ENCODE measurements at places on chromosomes 4 and X. TPM values are rescaled to one million over a fixed set of nuclear protein-coding genes. Genes with fewer than 3 reads are reported as not detected.
A peak's percentile ranks its signal among the peaks of the same experiment; 100 is the strongest.

GRCh38 chrX:57178605-57179004 is 41.4 kb upstream of the SPIN2A start:
- DNase-seq = no peak

Gene LAMTOR3
- 25.2 TPM for total RNA-seq

Gene CENPC
- total RNA-seq = 5.4 TPM

GRCh38 chr4:162700815-162701361 is 465.8 kb downstream of the NAF1 start:
- no peak for DNase-seq

Gene CENPVL1
- not detected for total RNA-seq

GRCh38 chr4:9845791-9846493 is 64.5 kb downstream of the DRD5 start:
- no peak for DNase-seq

- no peak for DNase-seq
Observed at GRCh38 chr4:97003715-97004114, 1139.6 kb downstream of the STPG2 start.

DNA sequence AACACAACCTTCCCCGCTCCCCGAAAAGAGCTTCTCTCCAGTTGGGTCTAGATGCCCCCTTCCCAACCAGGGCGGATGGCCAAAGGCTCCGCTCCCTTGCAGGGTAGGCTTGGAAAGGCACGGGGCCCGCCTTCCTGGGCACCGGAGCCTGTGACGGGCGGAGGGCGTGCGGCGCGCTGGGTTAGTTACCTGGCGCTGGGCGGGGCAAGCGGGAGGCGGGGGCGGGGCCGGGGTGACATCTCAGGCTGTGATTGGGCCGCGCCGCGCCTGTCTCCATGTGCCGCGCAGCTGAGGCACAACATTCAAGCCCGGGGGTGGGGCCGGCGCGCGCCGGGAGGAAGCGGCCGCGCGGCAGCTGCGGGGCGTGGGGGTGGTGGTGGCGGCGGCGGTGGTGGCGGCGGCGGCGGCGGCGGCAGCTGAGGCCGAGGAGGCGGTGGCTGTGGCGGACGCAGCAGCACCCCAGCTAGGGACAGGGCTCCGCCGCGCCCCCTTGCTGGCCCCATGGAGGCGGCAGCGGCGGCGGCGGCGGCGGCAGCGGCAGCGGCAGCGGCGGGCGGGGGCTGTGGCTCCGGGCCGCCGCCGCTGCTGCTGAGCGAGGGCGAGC is at the start of gene REPS2:
Gene REPS2, plus strand, starts transcription at position 298 of the 604 bp plus-strand sequence. Its CDS starts 204 bp downstream, at position 502.
- DNase-seq = peak; percentile 29

- no peak for DNase-seq
Observed at GRCh38 chr4:75834095-75834771, 68.0 kb downstream of the PPEF2 start.

- DNase-seq = no peak
Observed at GRCh38 chr4:123495530-123495929, 98.9 kb downstream of the SPRY1 start.

- DNase-seq = no peak
Observed at GRCh38 chr4:110621839-110622751, 782 bp downstream of the PITX2 start.

DNA sequence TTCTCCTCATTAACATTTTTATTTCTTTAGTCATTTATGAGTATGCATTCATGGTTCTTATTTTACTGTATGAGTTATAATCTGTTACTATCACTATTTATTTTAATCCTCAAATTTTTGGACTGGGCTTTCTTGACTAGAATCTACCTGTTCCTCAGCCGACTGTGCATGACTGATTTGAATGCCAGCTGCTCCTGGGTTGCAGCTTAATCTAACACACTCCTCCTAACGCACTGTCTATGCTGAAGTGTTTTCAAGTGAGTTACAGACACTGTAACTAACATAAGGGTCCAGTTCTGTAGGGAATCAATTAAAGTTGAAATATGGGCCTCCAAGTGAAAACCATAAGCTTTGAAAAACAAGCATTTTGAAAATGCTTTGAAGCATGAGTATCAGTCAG is 137.4 kb upstream of the ARSJ start:
- no peak for DNase-seq

- no peak for DNase-seq
Observed at GRCh38 chr4:171538601-171539100, 274.6 kb upstream of the GALNTL6 start.

- DNase-seq = no peak
Observed at GRCh38 chrX:140065961-140066662, 100.8 kb upstream of the CXorf66 start.

- DNase-seq = no peak
Observed at GRCh38 chr4:81512757-81513501, 41.2 kb upstream of the RASGEF1B start.

GRCh38 chr4:73275318-73275654 is 16.7 kb upstream of the ANKRD17 start:
- DNase-seq = peak; percentile 51

DNA sequence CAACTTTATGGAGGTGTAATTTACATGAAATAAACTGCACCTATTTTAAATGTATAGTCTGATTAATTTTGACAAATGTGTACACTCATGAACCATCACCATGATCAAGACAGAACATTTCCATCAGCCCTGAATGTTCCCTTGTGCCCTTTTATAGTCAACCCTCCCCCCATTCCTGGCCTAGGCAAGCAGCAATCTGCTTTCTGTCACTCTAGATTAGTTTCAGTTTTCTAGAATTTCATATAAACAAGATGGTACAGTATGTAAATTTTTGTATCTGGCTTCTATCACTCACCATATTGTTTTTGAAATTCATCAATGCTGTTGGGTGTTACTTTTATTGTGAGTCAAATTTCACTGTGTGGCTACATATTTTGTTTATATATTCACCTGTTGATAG is 234.2 kb upstream of the RPS6KA3 start:
- DNase-seq = no peak

- DNase-seq = no peak
Observed at GRCh38 chrX:147749308-147749707, 162.4 kb upstream of the FMR1 start.

DNA sequence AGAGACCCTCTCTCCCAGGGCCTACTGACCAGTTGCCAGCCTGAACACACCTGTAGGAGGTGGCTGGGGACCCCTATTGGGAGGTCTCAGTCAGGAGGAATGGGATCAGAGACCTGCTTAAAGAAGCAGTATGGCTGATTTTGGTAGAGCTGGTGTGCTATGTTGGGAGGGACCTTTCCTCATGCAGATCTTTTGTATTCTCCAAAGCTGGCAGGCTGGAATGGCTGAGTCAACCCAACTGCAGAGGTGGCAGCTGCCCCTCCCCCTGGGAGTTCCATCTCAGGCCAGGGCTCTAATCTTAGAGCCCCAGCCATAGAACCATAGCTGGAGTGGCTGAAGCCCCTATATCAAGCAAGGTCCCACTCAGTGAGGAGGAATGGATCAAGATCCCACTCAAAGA is 279.3 kb upstream of the BMP3 start:
- DNase-seq = no peak

Gene TRIM61
- not detected for total RNA-seq

DNA sequence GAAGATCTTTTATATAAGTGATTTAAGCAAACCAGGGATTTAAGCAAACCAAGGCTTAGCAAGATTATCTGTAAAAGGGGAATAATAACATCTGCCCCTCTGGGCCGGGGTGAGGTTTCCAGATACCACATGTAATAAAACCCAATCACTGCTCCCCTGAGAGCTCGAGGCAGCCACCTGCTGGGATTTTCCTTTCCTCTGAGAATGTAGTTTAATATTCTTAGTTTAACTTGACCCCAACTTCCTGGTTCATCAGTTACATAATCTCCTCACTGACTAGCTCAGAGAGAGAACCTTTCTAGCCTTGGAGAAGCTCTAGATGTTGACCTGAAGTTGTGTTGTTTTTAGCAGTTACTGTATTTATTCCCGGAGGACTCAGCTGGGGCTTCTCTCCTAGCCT is 322.4 kb downstream of the ARHGAP10 start:
- peak; percentile 33 for DNase-seq

GRCh38 chr4:55127521-55127920 is 2.1 kb upstream of the KDR start:
- DNase-seq = no peak

GRCh38 chr4:186726426-186727168 is 2.9 kb upstream of the FAT1 start:
- peak; percentile 94 for DNase-seq

DNA sequence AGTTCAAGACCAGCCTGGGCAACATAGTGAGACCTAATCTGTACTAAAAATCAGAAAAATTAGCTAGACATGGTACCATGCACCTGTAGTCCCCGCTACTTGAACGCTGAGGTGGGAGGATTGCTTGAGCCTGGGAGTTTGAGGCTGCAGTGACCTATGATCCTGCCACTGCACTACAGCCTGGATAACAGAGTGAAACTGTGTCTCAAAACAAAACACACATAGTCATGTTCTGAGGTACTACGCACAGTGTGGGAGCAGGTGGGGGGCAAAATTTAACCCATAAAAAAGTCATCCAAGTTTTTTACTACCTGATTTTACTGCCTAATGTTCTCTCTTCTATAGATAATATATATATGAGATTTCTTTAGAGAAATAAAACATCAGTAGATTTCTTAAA is 28.4 kb downstream of the HSPA4L start:
- DNase-seq = no peak

GRCh38 chr4:105357258-105357980 is 116.4 kb downstream of the PPA2 start:
- DNase-seq = no peak

DNA sequence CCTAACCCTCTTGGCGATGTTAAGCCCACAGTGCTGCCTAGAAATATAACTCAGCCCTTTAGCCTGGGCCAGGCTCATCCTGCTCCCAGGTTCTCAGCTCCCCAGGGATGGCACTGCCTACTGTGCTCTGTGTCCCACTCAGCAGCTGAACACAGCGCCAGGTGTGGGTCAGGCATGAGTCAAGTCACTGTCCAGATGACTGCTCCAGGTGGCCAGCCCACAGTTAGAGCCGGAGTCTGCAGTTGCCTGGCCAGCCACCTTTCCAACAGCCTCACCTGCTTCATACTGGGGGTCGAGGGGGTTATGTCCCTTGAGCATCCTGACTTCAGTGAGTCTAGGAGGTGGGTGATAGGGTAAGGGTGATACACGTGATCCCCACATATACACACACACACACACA is 48.4 kb downstream of the TBC1D14 start:
- no peak for DNase-seq

- DNase-seq = no peak
Observed at GRCh38 chr4:128060121-128060698, 902 bp upstream of the LARP1B start.

Gene SHROOM4
- 3.3 TPM for total RNA-seq

Measured in Caki2 (cell line).